ENCODE measurements at places on chromosomes 7 and 10.

DNA sequence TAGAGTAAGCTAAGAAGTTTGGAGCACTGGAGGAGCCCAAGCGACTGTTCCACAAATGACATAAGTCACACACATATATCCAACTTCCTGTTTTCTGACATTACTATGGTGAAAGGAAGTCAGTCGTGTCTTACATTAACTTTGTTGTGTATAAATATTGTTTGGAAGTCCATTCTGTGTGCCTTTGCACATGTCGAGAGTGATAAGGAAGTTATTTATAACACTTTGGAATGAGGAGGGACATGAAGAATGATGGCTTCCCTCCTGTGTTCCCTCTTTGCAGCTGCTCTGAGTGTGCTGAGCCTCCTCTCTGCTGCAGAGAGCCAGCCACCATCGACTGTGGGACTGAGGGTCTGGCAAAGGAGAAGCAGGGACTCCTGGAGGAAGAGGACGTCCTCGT, 40.4 kb upstream of the MGMT start:
- no peak for DNase-seq
- H3K27ac ChIP-seq: no peak overlapping the region
- no peak overlapping the region for H3K4me3 ChIP-seq
- H3K27me3 ChIP-seq: peaks cover 53% of the 10 kb centered on the region
- H3K4me1 ChIP-seq: no peaks in the 10 kb centered on the region

- no peaks in the 10 kb centered on the region for H3K4me1 ChIP-seq
- H3K27me3 ChIP-seq: no peaks in the 10 kb centered on the region
- no peak for DNase-seq
- H3K4me3 ChIP-seq: no peak overlapping the region
- H3K27ac ChIP-seq: no peak overlapping the region
Measured at GRCh38 chr7:46198701-46199100, 277.6 kb upstream of the IGFBP3 start.

DNA sequence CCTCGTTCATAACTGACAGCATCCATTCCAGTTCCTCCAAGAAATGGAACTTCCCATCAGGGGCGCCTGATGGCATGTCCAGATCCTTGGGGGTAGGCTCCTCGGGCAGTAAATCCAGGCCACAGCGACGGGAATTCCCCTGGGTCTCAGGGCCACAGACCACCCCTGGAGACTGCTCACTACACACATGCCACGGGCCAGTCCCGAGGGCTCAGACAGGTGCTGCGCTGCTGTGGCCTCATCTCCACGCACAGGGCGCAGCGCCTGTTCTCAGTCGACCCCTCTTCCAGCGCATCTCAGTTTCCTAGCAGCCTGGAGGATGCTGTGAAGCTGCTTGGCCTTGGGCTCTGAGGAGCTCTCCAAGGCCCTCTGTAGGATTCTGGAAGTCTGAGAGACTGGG, 473.5 kb upstream of the FOXK1 start:
- no peaks in the 10 kb centered on the region for H3K27me3 ChIP-seq
- H3K27ac ChIP-seq: no peak overlapping the region
- H3K4me3 ChIP-seq: no peak overlapping the region

- peaks cover 5% of the 10 kb centered on the region for H3K36me3 ChIP-seq
- no peaks in the 10 kb centered on the region for H3K27me3 ChIP-seq
- no peak for DNase-seq
- H3K4me1 ChIP-seq: peaks cover 36% of the 10 kb centered on the region
Measured at GRCh38 chr10:92291616-92291865, 574 bp downstream of the MARCHF5 start.

DNA sequence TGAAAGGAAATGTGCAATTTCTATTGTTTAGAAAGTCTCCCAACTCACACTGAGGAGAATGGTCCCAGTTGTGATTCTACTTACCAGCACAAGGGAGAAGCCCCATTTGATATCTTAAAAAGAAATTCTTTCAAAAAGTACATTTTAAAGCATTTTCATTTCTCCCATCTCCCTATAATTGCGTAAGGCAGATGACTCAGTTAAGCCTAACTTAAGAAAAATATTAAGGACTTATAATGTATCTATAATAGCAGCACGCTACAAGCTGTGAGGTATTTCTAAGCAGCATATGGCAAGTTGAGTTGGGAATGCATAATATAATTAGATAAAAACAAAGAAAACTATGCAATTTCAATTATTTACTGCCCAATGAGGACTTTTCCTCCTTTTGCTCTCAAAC, 8.5 kb upstream of the NRCAM start:
- no peak overlapping the region for H3K27ac ChIP-seq
- H3K27me3 ChIP-seq: peaks cover 15% of the 10 kb centered on the region
- H3K4me3 ChIP-seq: no peak overlapping the region
- DNase-seq: no peak
- H3K4me1 ChIP-seq: no peaks in the 10 kb centered on the region

DNA sequence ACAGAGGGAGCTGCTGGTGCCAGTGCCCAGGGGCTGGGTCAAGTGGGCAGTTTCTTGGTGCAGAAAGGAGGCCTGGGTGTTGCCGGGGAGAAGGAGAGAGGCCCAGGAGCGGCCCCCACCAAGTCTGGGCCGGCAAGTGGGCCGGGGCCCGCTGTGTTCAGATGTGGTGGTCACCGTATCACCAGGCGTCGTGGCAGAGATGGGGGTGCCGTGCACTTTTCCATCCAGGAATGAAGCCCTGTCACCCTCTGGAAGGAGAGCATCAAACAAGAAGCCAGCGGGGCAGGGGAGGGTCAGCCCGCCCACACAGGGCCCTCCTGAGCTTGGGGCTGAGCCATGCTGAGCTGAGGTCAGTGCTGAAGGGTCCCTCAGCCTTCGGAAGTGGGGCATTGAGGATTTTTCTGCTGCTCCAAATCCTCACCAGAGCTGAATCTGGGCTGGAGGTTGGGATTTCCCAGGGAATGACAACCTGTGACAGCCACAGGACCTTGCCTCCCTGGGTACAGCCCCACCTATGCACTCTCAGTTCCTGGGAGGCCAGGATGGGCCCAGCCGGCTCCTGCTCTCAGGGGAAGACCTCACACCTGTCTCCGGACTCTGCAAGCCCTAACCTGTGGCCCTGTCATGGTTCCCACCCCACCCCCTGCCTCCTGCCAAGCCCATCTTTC, 27.9 kb upstream of the INPP5A start:
- no peak for DNase-seq
- no peaks in the 10 kb centered on the region for H3K36me3 ChIP-seq
- peaks cover 11% of the 10 kb centered on the region for H3K27me3 ChIP-seq
- H3K4me3 ChIP-seq: no peak overlapping the region
- H3K27ac ChIP-seq: no peak overlapping the region

DNA sequence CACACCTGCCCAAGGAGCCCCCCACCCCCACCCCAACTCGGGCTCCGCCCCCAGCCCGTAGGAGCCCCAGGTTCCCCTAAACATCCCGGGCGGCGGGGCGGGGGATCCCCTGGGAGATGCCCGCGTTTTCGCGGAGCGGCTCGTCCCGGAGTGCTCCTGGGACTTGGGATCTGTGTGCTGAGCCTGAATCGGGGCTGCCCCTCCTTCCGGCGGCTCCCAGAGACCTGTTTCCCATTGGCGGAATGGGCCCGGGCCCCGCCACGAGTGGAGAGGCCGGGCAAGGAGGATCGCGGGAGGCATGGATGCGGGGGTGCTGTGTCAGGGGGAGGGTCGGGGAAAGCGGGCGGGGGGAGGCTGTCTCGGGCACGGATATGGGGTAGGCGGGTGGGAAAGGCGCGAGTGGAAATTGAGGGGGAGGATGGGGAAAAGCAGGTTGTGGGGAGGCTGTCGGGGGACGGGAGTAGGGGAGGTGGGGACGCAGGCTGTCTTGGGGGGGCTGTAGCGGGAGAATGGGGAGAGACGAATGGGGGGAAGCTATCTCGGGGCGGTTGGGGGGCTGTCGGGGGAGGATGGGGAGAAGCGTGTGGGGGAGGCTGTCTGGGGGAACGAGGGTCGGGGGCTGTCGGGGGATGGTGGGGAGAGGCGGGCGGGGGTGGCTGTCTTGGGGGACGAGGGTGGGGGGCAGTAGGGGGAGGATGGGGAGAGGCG, 572 bp upstream of the BHLHA15 start:
- no peak for DNase-seq
- H3K36me3 ChIP-seq: peaks cover 17% of the 10 kb centered on the region
- peak overlapping the region; percentile 40 for H3K4me3 ChIP-seq
- no peak overlapping the region for H3K27ac ChIP-seq
- H3K4me1 ChIP-seq: no peaks in the 10 kb centered on the region

DNA sequence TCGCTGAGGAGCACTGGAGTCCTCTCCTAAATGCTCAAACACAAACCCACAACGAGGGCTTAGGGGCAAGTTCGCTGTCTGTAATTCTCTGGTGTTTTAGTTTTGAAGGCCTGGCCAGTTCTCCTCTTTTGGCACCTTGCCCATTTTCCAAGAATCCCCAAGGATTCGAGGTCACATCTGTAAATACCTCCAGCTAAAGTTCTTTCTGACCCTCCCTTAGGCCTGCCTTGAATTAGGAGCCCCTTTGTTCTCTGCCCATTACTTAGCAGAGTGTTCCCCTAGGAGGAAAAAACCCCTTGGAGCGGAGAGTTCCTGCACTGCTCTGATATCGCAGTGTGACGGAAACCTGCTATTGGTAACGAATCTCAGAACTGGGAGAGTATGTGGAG, 743 bp upstream of the PYROXD2 start:
- peaks cover 19% of the 10 kb centered on the region for H3K4me1 ChIP-seq
- peak overlapping the region; percentile 92 for H3K4me3 ChIP-seq

- H3K36me3 ChIP-seq: no peaks in the 10 kb centered on the region
- no peak overlapping the region for H3K27ac ChIP-seq
- H3K4me1 ChIP-seq: peaks cover 4% of the 10 kb centered on the region
- no peak for DNase-seq
Measured at GRCh38 chr7:142461437-142461836, 203.6 kb upstream of the PRSS58 start.

- H3K4me3 ChIP-seq: no peak overlapping the region
- no peaks in the 10 kb centered on the region for H3K27me3 ChIP-seq
- H3K27ac ChIP-seq: no peak overlapping the region
- H3K4me1 ChIP-seq: no peaks in the 10 kb centered on the region
- H3K36me3 ChIP-seq: peaks cover 9% of the 10 kb centered on the region
- no peak for DNase-seq
Measured at GRCh38 chr10:126315494-126316177, 72.6 kb downstream of the ADAM12 start.

DNA sequence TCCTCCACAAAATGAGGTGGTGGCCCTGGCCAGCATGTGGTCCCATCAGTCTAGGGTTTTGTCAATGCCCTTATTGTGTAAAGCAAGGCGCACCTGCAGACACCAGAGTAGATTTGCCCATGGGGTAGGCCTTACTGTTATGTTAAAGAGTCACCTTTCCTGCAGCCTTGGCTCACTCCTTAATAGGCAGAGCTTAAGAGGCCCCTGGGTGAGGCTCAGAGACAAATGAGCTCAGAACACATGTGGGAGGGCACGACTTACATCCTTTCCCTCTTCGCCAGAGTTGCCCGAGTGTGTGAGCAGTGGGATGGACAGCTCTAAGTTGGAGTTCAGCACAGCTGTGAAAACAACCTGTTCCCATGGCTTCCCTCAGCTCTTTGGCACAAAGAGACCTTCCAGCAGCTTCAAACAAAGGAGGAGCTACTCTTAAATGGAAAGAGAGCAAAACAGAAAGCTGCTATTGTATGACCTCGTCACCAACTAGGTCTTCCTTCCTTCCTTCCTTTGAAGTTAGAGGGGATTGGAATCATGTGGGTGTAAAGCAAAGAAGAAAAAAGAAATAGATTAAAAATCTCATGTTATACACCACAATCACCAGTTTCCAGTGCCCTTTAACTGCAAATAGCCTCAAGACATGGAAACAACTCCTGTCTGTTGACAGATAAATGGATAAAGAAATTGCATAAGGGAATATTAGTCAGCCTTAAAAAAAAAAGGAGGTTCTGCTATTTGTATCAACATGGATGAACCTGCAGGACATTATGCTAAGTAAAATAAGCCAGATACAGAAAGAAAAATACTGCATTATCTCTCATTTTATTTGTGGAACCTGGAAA, 11.9 kb upstream of the XPNPEP1 start:
- H3K27me3 ChIP-seq: no peaks in the 10 kb centered on the region
- H3K4me1 ChIP-seq: peaks cover 50% of the 10 kb centered on the region
- H3K36me3 ChIP-seq: no peaks in the 10 kb centered on the region
- H3K27ac ChIP-seq: peak overlapping the region; percentile 93

DNA sequence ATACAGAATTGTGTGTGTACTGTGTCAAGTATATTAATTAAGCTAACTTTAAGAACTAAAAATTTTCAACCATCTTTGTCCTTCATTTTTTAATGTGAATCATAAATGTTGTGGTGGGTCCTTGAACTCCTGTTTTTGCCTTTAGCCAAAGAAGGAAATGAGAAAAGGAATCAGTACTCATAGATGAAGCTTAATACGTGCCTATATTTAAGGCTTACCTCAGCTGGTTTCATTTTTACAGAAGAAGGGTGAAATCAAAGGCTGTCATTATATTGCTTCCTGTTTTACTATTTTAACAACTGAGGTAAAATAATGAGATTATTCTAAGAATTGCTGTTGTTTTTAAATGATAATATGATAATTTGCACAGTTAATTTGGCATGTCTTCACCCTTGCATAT, 6.3 kb upstream of the SNX13 start:
- H3K27ac ChIP-seq: no peak overlapping the region
- H3K36me3 ChIP-seq: no peaks in the 10 kb centered on the region
- no peaks in the 10 kb centered on the region for H3K4me1 ChIP-seq
- DNase-seq: no peak
- peak overlapping the region; percentile 31 for H3K4me3 ChIP-seq

DNA sequence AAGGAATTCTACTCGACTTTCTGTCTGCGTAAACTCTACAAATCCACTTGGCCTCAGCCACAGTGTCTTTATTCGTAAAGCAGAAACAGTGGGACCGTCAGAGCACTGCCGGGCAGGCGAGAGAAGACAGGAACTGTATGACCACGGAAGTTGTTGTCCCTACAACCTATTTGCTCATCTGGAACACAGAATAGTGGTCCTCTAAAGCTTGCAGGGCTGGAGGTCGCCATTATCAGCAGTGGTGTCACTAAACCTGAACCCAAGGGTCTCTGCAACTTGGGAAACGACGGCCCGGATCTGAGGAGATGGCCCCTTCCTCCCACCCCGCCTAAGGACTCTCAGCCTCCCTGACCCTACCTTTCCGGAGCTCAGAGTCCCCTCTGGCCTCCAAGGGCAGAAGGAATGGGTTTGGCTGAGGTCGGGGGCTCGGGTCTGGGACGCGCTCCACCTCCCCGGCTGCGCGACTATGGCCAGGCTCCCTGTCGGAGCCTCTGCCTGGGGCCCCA, 442 bp downstream of the STYXL1 start:
- peak overlapping the region; percentile 98 for H3K4me3 ChIP-seq
- peak overlapping the region; percentile 98 for H3K27ac ChIP-seq
- peaks cover 35% of the 10 kb centered on the region for H3K4me1 ChIP-seq
- H3K36me3 ChIP-seq: peaks cover 23% of the 10 kb centered on the region
- H3K27me3 ChIP-seq: no peaks in the 10 kb centered on the region

Data from effector memory CD8-positive, alpha-beta T cell (primary cell).